ENCODE measurements at places on chromosomes 4 and X.

- DNase-seq, result peak; percentile 69
Measured at GRCh38 chr4:161320377-161320776, 843.4 kb downstream of the FSTL5 start.

DNA sequence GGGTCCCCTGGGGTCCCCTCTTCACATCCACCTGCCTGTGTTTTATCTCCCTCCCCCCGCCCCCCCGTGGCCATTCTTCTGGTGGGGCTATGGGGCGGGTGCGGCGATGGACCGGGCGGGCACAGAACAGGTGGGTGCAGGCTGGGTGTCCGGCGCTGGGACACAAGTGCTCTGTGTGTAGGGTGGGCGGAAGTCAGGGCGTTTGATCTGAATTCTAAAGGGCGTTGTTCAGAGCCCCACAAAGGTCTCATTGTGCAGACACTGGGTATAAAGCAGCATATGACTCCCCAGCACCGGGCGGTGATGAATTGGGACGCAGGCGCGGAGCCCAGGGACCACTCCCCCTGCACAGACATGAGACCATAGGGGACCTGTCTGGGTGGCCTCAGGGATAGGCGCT is at the start of gene GJB1:
GJB1 (plus strand) TSS at position 296 of the 400 bp plus-strand sequence. CDS start 484 bp downstream, outside the sequence.
- no peak for DNase-seq

DNA sequence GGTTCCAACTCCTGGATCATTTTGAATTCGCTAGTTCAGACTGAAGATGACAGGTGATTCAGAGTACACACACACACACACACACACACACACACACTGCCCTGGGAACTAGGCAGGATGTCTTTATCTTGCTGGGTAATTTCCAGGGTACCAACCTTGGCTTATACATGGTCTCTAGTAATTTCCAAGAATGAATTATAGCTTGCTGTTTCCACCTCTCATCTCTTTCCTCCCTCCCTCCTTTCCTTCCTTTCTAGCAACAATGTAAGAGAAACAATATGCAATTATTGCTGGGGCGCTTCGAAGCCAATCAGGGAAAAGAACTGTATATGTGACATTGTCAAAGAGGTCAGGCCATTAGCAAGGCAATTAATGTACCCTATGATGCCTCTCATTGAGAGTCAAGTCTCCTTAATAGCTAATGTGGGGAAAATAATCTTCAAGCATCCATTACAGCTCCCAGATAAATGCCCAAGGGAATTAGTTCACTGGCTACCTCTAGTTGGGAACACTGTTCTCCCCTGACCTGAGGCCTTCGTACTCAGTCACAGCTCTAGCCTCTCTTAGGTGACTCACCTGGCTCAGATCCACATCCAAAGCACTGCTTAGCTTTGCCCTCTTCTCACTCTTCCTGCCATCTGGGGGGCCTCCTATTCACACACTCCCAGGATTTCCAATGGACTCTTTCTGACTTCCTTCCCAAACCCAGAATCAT is 311.5 kb downstream of the PPP1R2C start:
- DNase-seq, result no peak

DNA sequence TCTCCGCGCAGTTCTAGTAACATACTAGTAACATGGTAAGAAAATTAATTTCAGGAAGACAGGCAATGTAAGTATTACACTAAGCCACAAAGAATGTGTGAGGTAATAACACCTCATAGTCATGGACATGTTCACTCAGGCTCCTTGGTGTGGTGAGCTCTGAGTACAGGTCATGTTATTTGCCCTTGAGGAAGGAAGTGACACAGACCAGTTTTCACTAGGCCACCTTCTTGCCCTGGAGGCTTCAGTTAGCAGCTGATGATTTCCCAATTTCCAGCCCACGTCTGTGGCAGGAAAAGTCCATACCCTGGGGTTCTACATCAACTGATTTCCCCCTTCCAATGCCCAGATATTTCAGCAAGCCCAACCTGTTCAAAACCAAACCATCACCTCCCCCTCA is 6.7 kb downstream of the APOO start:
- no peak for DNase-seq
